ENCODE measurements at places on chromosomes 4 and X. TPM values are rescaled to one million over a fixed set of nuclear protein-coding genes. Genes with fewer than 3 reads are reported as not detected.

F9 gene
- not detected for total RNA-seq

ABLIM2 gene
- 4.0 TPM for total RNA-seq

GEMIN8 gene
- 18.4 TPM for total RNA-seq

C4orf50 gene
- 0.05 TPM for total RNA-seq

RAI2 gene
- 0.42 TPM for total RNA-seq

DCAF12L1 gene
- not detected for total RNA-seq

TREX2 gene
- total RNA-seq: 1.5 TPM

FDCSP gene
- not detected for total RNA-seq

TSPYL2 gene
- total RNA-seq: 19.9 TPM

SOWAHD gene
- 0.31 TPM for total RNA-seq

IGSF1 gene
- total RNA-seq: not detected

RHOXF1 gene
- not detected for total RNA-seq
